ENCODE measurements at places on chromosomes 16 and 17.
A peak's percentile ranks its signal among the peaks of the same experiment; 100 is the strongest.

DNA sequence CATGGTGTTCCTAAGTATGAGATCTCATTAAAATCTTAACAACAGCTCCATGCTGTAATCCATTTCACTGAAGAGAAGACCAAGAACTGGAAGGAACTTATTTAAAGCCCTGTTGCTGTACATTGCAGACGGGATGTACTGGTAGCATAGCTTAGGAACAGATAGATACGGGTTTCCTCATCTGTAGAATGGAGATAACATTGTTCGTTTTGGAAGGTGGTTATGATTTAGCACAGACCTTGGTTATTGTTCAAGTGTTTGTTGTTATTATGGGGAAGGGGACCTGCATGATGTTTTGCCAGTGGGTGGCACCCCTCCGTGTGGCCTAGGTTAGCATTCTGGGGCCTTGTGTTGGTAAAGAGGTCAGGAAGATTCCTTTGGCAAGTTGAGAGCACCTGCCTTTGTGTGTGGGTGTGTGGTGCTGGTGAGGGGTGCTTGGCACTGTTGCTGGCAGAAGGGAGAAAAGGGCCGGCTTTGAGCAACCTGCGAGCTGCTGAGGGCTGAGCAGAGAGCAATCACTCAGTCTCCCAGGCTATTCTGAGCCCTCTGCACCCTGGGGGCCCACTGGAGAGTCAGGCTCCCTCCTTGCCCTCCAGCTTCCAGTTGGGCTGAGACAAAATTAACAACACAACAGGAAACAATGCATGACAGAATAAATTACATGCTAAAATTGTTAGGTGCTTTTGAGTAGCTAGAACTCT lies 2.3 kb downstream of the TAOK2 start:
- DNase-seq = no peak

DNA sequence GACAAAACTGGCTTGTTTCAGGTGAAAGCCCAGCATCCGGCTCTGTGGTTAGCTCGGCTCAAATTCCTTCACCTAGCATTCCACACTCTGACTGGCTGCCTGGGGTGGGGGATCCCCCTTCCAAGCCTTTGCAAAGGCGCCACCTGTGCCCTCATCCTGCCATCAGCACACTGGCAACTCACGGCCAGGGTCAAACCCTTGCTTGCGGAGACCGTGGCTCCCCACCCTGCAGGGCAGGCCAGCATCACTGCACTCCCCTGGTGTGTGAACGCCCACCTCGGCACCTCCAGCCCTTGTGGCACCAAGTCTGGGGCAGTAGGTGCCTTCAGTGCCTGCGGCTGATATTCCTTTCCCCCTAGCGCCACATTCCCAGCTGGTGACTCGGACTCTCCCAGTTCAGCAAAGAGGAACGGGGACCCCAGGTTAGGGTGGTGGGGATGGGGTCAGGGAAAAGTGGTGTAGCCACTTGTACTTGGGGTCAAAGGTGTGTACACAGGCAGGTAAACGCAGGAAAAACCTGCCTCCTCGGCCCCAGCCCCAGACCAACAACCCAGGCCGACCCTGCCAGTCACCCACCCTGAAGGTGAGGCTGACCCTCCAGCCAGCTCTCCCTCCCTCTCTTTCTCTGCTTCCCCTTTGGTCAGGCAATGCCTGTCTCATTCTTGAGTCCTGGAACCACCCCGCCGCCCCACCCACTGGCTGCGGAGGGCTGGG lies 1.1 kb downstream of the FLII start:
- DNase-seq = no peak

DNA sequence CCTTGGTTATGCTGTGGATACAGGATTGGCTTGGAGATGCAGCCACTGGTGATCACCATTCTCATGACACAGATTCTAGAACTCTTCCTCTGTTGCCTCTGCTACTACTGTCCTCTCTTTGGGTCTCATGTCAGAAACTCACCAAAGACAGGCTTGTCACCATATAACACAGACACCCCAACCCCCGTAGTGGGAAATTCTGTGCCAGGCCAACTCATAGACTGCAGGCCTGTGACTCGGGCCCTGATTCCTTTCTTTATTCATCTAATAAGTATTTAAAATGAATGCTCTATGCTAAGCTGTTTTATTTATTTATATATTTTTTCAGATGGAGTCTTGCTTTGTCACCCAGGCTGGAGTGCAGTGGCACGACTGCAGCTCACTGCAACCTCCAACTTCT lies 9.5 kb downstream of the CYB5D2 start:
- no peak for DNase-seq

- DNase-seq = no peak
These were observed 207.8 kb downstream of the SHISA9 start for GRCh38 chr16:13109171-13109570.

GRCh38 chr16:14486520-14487303 lies 143.3 kb downstream of the PARN start:
- no peak for DNase-seq

DNA sequence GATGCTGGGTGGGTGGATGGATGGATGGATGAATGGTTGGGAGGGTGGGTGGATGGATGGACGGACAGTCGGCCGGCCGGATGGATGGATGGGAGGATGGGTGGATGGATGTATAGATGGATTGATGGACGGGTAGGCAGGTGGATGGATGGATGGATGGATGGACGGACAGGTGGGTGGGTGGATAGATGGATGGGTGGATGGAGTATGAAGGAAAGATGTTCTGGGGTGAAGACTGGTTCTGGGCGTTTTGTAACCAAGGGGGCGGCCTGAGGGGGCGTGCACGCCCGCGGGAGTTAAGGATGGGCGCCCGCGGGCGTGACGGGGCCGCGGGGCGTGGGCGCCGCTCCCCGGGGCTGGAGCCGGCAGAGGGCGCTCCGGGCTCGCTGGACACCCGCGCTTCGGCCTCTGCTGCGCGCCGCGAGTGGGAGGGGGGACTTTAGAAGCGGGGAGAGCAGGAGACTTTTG lies at the start of gene NECAB2:
TSS of gene NECAB2 (plus strand) at position 407 of the 468 bp plus-strand sequence. CDS start 405 bp downstream, outside the sequence.
- DNase-seq = peak; percentile 7

DNA sequence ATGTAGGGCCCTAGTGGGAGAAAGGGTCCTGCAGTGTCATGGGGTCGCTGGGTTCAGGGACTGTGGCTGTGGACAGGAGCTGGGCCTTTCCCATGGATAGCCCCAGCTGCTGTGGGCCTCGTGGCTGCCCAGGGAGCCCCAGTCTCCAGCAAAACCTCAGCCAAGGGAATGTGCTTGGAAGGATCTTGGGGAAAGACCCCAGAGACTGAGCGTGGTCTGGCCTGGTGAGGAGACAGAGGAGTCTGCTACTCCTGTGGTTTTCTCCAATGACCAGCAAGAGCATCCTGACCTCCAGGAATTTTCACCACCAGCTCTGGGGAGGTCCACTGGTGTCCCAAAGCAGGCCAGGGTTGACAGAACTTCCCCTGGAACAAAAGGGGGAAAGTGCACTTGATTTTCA lies 42.3 kb downstream of the RNF112 start:
- no peak for DNase-seq

DNA sequence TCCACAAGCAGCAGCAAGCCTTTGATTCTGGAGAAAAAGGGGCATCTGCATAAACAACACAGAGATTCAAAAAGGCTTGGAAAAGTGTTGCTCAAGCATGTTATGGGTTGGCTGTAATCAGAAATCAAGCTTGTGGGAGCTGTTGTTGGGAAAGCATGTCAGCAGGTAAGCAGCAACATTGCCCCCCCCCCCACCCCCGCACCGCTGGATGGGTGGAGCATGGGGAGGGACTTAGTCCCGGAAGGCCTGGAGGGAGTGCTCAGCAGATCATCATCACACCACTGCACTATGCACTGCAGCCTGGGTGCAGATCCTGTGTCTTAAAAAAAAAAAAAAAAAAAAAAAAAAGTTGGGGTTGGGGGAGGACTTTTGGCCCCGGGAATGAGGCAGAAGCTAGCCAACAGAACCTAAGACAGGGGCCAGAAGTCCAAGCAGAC lies 16.8 kb upstream of the AKAP1 start:
- DNase-seq = no peak

GRCh38 chr16:10136916-10137315 lies 45.3 kb downstream of the GRIN2A start:
- no peak for DNase-seq

- no peak for DNase-seq
These were observed 14.0 kb downstream of the ERN1 start for GRCh38 chr17:64115822-64116534.

GRCh38 chr17:39144416-39144840 lies 7.0 kb downstream of the PLXDC1 start:
- no peak for DNase-seq

- DNase-seq = peak; percentile 56
These were observed 651 bp upstream of the EIF1 start for GRCh38 chr17:41687828-41688640.

- DNase-seq = peak; percentile 94
These were observed at the start of gene ATXN7L3 for GRCh38 chr17:44199553-44200477. ATXN7L3 (minus strand) TSS chr17:44199884; CDS start chr17:44198070, 1,814 bp downstream.

GRCh38 chr16:11480634-11481033 lies 106.1 kb downstream of the LITAF start:
- DNase-seq = no peak

GRCh38 chr16:53775821-53776431 lies 72.0 kb downstream of the FTO start:
- no peak for DNase-seq
